ENCODE measurements at places on chromosomes 16 and 17.

DNA sequence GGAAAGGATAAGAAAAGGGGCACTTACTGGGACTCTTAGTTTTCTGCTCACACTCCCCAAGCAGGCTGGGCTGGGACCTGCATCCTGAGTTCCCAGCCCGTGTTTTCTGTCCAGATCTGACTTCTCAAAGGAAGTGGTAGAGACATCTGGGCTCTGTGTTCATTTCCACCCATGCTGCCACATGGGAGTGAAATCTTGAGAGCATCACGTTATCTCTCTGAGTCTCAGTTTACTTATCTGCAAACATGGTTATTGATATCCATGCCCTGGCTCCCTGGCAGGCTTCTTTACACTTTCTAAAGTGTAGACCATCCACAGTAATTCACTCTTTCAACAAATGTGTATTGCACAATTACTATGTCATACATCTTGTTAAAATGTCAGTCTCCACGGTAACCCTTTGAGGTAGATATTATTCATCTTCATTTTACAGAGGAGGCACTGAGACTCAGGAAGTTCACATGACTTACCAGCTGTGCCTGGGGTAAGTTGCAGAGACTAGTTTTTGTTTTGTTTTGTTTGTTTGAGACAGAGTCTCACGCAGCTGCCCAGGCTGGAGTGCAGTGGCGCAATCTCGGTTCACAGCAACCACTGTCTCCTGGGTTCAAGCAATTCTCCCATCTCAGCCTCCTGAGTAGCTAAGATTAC is 3.4 kb downstream of the ZNF688 start:
- DNase-seq = peak; percentile 56

DNA sequence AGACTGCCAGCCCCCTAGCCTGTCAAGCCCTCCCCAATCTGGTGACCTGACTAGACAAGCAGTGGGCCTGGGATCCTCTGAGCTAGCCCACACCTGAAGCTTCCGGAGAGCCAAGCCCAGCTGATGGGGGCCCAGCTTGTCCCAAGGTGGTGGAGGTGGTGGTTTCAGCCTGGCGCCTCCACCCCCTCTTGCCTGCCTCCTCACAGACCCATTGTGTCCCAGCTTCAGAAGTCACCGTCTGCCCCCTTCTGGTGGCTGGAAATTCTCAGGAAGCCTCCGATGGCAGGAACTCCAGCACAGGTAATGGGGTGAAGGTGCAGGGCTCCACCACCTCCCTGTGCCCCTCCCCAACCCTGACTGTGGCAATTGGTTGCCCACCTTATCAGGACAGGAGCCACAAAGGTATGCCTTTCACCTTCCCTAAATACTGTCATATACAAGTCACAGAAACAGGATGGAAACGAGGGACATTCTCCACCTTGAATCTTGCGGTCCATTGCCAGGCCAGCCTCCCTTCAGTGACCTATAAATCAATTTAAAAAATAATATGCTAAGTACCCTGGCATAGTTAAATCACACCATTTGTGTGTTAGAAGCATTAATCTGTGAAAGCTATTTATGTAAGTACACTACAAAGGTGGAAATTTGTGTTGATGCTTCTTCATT is 66.0 kb upstream of the ZNF423 start:
- peak; percentile 35 for DNase-seq

- peak; percentile 42 for DNase-seq
Measured at GRCh38 chr16:82660075-82660645, 33.4 kb downstream of the CDH13 start.

DNA sequence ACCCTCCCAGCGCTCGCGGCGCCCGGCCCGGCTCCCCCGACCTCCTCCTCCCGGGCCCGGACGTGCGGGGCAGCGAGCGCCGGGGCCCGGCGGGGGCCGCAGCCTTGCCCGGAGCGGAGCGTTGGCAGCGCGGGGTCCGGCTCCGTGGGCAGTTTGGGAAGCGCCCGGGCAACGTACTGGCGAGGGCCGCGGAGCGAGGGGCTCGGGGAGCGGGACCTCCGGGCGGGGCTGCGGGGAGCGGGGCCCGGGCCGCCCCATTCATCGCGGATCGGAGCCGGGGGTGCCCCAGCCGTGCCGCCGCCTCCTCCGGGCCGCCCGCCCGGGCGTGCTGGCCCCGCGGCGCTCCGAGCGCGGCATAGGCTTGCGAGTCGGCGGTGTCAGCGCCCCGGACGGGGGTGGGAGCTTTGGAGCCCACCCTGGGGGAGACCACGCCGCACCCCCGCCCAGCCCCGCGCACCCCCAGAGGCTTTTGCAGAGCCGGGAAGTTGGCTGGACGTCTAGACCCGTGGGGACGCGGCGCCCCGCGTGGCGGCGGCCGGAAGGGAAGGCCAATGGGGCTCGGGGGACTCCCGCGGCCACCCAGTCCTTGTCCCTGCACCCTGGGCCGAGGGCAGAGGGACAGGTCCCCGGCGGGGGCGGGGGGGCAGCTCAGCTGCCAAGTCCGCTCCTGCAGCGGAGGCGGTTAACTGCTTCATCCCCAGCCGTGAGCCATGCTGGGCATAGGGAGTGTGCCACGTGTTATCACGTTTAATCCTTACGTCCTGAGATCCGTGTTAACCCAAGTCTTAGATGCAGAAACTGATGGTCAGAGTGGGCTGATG is 852 bp downstream of the ZNF469 start:
- no peak for DNase-seq

DNA sequence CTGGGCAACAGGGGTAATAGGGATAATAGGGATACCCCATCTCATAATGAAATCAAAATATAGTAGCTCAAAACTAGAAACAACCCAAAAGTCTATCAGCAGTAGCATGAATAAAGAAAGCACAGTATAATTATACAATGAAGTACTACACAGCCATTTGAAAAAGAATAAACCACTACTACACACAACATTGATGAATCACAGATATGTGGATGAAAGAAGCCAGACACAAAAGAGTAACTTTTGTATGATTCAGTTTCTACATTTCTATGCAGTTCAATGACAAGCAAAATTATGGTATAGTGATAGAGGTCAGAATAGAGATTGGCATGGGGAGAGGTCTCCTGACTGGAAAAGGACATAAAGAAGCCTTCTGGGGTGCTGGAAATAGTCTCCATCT is 2.8 kb upstream of the HOXB13 start:
- no peak for DNase-seq

DNA sequence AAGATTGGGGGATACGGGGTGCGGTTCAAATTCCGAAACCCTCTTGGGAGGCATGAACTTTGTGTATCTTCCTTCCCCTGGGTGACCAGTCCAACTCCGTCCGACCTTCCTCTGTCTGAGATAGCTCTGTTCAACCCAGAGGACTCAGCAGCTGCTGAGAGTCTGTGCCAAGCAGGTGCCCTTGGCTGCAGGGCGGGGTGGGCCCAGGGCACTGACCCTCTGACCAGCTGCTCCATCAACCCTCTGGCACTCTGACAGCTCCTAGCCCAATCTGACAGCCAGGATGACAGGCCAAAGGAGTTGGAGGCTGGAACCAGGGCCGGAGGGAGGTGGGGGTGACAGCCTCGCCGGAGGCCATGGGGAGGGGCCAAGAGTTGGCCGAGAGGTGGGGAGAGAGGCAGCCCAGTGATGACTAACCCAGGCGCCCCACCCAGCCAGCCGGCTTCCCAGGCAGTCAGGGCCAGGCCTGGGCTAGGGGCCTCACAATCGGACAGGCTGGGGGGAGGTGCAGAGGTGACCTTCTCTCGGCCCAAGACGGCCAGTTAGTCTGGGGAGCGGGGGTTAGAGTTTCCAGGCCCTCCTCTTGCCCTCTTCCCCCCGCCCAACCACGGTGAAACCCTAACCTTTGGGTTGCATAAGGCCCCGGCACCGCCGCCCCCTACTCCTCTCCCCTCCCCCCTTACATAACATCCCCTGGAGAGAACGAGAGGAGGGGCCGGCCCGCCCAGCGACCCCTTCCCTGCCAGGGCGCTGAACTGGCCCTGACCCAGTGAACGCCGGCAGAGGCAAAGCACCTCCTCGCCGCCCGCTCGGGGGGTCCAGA is 5.0 kb upstream of the TLCD2 start:
- DNase-seq = peak; percentile 42

DNA sequence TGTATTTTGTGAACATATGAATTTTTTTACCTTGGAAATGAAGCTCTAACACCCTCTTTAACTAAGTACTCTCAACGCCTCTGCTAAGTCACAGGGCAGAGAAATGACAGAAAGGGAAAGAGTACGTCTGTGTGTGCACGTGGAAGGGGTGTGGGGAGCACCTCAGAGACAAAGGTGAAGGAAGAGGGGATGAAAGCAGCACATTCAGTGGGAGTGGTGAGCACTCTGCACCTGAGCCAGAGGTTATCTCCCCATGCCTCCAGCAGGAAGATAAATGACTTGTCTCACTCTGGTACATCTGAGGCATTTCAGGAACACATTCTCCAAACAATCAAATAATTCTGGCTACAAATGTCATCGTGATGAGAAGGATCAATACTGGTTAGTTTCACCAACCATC is 15.0 kb downstream of the GNA13 start:
- peak; percentile 25 for DNase-seq

GRCh38 chr17:17356149-17356930 is 53.2 kb downstream of the NT5M start:
- DNase-seq = peak; percentile 69

- no peak for DNase-seq
Measured at GRCh38 chr16:69793526-69793925, 31.4 kb downstream of the WWP2 start.

DNA sequence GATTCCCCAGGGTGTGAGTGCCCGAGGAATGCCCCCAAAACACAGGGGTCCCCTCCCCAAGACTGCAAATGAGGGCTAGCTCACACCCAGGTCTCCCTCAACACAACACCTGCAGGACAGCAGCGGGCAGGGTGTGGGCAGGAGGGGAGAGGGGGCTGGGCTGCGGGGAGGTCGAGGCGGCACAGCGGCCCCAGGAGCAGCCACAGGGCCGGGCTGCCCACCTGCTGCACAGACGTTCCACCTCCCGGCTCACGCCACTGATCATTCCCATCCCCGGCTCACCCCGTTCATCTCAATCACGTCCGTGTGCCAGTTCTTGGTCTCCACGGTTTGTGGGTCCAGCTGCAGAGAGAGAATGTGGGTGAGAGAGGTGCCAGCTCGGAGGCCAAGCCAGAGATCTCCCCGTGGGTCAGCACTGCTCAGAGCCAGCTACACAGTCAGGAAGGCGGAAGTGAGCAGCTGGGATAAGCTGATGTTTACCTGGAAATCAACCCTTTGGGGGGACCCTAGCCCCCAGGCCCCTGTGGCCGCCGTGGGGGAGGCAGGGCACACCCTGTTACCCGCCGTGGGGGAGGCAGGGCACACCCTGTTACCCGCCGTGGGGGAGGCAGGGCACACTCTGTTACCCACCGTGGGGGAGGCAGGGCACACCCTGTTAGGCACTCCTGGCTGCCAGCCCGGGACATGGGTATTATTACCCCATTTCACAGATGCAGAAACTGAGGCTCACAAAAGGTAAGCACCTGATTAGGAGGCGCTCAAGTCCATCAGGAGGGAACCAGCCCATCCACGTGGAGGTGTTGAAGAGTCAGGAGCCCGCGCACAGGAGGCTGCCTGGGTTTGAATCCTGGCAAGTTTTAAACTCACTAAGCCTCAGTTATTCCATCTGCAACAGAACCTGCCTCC is 16.1 kb downstream of the TIMM22 start:
- DNase-seq = no peak

- DNase-seq = peak; percentile 61
Measured at GRCh38 chr17:14359163-14360020, 58.5 kb downstream of the HS3ST3B1 start.
